ENCODE measurements at places on chromosomes 4 and X. TPM values are rescaled to one million over a fixed set of nuclear protein-coding genes. Genes with fewer than 3 reads are reported as not detected.

The DAPP1 gene
- 22.8 TPM for total RNA-seq

The HAND2 gene
- total RNA-seq: not detected

DNA sequence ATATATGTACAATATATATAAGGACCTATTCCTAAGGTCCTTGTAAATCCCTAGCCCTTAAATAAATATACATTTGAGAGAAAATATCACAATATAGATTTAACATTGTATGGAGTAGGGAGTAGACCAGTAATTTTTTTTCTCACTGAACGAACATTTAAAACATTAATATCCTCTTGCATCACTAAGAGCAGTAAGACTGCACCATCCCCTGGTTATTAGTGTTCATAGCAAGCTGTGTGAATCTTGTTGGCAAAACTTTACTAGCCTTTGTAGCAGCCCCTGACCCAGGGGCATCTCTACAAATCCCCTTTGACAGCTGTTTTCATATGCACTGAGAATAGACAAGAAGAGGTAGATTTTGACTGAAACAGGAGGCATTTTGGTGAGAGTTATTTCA lies 146.5 kb downstream of the IL1RAPL2 start:
- DNase-seq: no peak

DNA sequence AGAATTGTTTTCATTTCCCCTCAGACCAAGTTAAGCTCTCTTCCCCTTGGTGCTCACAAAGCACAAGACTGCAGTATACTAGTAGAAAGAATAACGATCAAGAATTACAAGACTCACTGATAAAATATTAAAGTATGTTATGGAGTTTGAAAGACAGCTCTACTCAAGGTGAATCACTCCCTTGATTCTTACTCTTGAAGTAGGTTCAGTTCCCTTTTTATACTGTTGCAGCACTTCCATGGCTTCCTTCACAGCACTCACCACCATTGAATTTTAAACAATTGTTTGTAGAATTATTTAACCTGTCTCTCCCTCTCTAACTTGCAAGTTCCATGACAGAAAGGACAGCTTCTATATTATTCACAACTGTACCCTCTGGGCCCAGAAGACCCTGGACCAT lies 42.2 kb downstream of the CASK start:
- no peak for DNase-seq

DNA sequence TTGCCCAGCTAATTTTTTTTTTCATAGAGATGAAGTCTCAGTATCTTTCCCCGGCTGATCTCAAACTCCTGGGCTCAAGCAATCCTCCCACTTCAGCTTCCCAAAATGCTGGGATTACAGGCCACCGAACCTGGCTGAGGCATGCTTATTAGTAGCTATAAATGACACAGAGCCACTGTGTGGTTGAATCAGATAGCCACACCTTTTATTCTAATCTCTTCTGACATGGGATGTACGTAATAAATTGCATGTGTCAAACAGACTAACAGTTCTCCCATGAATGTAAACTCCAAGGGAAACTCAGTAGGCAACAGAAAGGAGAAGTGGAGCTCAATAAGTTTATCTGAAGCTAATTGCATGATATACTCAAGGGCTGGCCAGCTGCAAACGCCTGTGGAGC lies 139.8 kb upstream of the VCX3A start:
- no peak for DNase-seq

GRCh38 chr4:54659749-54660535 lies 2.2 kb downstream of the KIT start:
- no peak for DNase-seq

Data from activated naive CD8-positive, alpha-beta T cell treated with anti-CD3 and anti-CD28 coated beads, Interleukin-2, amount 10 ng/mL, durations not matched to agents 7 days and 5 days (primary cell).